ENCODE measurements at places on chromosomes 11 and 22.

- DNase-seq: no peak
These were observed 1.2 kb downstream of the CAPN5 start for GRCh38 chr11:77067861-77068443.

- DNase-seq: no peak
These were observed 148.1 kb downstream of the FAM76B start for GRCh38 chr11:95641495-95641894.

GRCh38 chr22:33116841-33117547 lies 58.8 kb upstream of the SYN3 start:
- DNase-seq: no peak

GRCh38 chr11:123448823-123449222 lies 18.8 kb downstream of the GRAMD1B start:
- no peak for DNase-seq

DNA sequence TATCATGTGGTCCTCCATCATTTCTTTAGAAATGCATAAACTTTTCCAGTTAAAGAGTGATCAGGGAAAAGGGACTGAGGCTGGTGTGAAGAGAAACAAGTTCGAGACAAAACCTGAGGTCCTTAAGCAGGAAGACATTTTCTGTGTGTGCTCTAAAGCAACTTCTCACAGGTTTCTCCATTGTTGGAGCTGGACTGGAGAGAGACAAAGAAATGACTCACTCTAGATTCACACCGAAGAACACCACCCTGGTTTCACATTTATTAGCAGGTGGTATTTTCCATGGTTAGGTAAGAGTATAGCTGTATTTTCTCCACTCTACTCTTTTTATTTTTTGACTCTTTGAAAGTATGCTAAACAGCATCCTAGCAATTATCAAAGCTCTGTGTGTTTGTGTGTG lies 736.4 kb downstream of the KCNA4 start:
- DNase-seq: no peak

GRCh38 chr11:19919050-19919561 lies 206.5 kb downstream of the NAV2 start:
- DNase-seq: no peak

GRCh38 chr11:120151536-120151935 lies 13.6 kb upstream of the TRIM29 start:
- no peak for DNase-seq

GRCh38 chr22:44108806-44109385 lies 71.8 kb upstream of the PARVG start:
- peak; percentile 39 for DNase-seq

DNA sequence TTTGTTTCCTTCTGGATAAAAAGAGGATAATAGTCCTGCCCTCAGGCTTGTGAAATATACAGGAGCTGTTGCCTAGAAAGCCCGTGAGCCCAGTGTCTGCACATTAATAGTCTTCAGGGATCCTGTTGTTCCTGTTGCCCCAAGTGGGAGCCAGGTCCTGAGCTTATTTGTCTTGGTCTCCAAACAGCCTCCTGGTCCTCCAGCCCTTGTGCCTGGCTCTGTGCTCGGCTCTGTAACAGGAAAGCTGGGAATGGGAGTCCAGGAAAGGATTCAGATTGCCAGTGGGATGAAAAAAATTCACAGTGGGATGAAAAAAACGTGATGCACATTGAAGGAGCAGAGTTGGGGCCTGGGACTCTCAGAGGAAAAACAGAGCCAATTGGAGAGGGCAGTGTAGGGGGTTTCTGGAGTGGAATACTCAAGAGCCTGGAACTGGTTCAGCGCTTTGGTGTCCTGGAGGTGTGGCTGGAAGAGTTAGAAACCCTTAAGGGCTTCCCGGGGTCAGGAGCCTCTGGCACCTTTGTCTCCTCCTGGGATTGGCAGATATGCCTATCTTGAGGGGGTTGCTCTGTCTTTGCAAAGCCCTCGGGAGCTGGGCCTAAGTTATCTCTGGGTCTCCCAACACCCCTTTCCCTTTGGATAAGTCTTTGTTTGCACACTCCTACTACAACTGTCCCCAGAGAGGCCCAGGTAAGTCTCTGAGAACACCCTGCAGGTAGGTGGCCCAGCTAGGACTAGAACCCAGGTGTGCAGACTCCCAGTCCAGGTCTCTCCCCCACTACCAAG lies 2.3 kb upstream of the INPPL1 start:
- DNase-seq: no peak

- no peak for DNase-seq
These were observed 56.1 kb upstream of the PTPRJ start for GRCh38 chr11:47924184-47924691.

DNA sequence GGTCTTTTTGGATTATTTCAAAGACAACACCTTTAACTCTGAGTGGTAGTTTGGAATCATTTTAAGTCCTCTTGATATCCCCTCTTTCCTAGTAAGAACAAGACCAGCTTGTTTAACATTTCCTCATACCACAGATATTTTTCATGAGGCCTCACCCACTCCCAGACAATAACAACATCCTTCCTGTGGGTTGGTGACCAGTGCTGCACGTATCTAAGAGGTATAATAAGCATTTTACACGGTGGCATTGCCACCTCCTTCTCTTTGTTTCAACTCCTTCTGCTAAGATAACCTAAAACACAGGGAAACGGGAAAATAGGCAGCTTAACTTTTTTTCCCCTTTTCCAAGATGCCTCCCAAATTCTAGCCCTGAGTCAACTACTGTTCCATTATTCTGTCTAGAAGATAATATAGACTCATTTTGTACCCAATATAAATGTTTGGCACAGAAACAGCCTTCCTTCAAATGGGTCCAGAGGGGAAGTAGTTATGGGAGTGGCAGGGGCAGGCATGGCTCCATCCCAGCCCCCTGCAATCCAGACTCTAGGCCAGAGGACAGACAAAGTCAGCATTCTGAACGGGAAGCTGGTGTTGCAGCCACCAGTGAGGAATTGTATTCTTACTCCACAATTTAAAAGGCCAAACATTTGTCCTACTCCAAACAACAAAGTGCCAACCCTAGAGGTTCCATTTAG lies 28.5 kb downstream of the MAML2 start:
- no peak for DNase-seq
